ENCODE measurements at places on chromosomes 12 and 14.

DNA sequence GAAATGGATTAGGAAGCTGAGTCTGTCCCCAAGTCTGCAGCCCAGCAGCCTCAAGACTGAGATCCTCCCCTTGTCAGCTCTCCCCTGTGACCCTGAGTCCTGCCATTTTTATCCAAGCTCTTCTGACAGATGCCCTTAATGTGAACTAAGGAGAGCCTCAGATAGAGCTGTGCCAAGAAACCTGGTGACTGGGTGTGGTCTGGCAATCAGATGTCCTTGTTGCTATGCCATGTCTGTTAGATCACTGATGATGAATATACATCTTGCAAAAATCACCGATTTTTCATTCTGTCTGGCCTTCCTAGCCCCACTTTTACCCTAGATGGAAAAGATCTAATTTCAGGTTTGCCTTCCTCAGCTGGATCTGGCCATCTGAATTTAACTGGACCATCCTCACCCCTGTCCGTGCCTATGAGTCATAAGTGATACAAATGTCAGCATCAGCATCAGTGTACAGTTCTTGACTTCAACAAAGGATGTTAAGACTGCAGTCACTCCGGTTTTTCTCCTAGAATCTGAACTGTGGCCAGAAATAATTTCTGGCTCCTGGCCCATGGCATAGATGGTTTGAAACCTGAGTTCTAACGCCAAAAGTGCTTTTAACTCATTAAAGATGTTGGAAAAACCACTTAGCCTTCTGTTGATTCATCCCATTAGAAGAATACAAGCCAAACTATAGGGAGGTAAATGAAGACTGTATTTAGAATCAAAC is 61.2 kb upstream of the GRIP1 start:
- no peak for DNase-seq

DNA sequence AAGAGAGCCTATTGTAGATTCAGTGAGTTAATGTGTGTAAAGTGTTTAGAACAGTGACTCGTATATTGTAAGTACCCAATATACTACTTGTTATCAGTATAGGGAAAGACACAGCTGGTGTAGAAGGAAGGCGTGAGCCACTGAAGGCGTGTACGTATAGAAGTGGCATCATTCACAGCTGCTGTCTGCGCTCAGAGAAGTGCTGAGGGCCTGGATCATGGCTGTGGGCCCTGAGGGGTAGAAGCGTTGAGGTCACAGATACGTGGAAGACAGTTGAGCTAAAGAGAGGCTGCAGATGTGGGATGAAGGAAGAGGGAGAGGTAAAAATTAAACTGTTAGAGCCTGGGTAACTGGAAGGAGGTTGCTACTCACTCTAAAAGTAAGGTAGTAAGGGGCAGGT is 5.9 kb downstream of the C12orf75 start:
- DNase-seq = no peak

DNA sequence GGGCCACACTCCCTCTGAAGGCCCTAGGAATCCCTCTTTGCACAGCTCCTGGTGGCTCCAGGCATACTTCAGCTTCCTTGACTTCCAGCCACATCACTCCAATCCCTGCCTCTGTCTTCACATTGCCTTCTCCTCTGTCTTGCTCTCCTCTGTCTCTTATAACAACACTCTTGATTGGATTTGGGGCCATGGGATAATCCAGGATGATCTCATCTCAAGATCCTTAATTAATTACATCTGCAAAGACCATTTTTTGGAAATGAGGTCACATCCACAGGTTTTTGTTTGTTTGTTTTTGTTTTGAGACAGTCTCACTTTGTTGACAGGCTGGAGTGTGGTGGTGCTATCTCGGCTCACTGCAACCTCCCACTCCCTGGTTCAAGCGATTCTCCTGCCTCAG is 88.7 kb downstream of the TMTC1 start:
- peak; percentile 6 for DNase-seq

DNA sequence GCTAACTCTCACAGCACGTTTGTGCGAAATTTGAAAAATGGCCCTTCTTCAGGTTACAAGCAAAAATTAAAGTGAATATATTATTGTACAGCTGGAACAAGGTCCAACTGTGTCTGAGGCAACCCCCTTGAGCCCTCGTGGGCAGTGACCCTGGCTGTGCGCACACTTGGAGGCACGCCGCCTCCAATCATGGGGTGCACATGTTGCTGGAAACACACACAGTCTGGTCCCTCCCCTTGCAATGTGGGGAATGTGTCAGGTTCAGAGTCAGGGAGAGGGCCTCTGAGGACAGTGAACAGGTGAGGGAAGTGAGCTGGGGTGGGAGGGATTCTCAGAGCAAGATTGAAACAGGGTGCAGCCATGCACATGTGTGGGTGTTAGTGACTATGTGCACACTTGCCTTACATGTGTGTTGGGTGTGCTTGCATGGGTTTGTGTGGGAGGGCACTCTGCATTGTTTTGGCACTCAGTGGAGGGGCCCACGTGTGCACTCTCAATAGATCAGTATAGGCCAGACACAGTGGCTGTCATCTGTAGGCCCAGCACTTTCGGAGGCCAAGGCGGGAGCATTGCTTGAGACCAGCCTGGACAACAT is 9.6 kb downstream of the TSPAN9 start:
- DNase-seq = no peak

GRCh38 chr12:94042321-94042720 is 106.1 kb upstream of the PLXNC1 start:
- no peak for DNase-seq

DNA sequence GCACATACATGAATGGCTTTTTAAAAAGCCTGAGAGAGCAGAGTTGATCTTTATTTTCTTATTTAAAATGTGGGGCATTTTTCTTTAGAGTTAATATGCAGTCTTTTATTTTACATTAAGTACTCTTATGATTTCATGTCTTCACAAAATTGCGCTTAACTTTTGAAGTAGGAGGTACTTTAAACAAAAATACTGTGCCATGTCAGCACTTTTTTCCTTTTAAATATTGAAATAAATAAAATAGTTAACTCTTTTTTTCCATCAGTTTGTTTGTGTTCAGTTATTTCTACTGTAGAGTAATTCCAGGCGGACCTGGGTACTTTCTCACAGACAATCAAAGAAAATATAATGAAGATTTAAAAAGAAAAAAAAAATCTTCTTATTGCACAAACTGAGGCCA is 231.7 kb downstream of the DPF3 start:
- no peak for DNase-seq

DNA sequence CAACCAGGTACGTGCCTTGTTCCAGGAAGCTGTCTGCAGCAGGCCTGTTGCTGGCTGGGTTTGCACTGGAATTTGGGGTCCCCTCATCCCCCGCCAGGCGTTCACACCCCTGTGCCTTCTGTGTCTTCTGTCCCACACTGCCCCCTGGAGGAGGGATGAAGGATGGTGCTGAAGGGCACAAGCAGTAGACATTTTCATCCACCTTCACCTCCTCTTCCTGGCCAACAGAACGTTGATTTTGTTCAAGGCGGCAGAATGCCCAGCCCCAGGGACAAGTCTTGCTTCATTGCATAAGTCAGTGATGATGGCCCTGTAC is 122.1 kb downstream of the CALM1 start:
- no peak for DNase-seq

GRCh38 chr12:26791301-26791791 is 41.6 kb downstream of the ITPR2 start:
- no peak for DNase-seq

DNA sequence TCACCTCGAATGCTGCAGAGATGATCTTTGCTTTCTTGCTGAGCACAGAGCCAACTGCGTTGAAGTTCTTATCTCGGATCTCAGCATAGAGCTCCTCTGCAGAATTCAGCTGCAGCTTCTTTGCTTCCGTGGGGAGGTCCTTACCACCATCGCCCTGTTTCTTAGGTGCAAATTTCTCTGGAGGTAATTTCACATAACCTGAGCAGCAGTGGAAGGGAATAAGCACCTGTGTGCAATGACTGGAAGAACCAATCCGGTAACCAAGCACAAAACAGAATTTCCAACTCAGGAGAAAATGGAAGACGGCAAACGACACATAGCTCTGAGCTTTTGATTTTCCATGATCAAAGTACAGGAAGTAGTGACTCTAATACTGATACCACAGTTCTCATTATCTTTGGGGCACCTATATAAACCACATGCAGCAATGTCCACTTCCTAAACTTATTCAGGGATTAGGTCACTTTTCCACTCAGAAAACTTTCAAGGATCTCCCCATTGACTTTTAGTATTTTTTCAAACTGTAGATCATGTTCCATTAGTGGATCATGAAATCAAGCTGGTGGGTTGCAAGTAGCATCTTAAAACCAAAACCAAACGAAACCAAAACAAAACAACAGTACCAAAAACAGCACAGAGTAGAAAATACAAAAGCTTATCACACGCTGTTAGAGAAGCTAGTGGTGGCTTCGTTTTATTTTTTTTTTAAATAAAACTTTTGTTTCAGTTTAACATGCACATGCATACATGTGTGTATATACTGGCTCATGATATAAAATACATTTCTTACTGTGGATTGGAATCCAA is 18.9 kb upstream of the DIABLO start:
- no peak for DNase-seq

DNA sequence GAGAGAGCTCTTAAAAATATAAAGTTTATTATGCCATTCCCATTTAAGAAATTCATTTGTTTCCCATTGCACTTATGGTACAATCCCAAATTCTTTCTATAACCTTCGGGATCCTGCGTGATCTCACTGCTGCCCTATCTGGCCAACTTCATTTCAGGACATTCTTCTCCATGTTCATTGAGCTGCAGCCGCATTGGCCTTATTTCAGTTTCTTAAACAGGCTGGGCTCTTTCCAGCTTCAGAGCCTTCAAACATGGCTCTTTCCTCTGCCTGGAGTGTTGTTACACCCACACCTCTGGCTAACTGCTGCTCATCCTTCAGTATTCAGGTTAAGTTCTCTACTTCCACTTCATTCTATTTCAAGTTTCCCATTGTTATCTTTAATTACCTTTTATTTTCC is 58.5 kb upstream of the LRTM2 start:
- no peak for DNase-seq

DNA sequence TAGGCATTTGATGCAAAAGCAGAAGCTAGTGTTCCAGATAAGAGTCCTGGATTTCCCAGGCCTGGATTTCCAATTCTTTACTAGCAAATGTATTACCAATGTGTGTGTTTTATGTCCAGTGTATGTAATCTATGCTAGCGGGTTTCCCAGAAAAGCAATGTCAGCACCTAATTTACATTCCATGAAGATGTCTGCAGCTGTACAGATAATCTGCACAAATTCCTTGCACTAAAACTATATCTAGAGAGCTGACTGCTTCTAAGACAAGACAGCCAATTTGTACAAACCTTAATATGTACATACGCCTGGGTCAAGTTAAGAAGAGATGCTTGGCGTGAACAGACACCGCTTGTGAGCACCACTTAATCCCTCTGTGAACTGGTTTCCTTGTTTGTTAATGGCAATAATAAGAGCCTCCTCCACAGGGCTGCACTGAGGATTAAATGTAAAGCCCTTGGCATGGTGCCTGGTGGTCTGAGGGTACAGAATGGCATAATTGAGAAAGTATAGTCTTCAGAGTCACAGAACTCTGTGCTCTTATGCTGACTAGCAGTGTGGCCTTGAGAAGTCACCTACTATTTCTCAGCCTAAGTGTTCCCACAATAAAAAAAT is 185.6 kb downstream of the EPS8 start:
- DNase-seq = no peak

GRCh38 chr14:61549425-61549824 is 145.9 kb upstream of the HIF1A start:
- no peak for DNase-seq

DNA sequence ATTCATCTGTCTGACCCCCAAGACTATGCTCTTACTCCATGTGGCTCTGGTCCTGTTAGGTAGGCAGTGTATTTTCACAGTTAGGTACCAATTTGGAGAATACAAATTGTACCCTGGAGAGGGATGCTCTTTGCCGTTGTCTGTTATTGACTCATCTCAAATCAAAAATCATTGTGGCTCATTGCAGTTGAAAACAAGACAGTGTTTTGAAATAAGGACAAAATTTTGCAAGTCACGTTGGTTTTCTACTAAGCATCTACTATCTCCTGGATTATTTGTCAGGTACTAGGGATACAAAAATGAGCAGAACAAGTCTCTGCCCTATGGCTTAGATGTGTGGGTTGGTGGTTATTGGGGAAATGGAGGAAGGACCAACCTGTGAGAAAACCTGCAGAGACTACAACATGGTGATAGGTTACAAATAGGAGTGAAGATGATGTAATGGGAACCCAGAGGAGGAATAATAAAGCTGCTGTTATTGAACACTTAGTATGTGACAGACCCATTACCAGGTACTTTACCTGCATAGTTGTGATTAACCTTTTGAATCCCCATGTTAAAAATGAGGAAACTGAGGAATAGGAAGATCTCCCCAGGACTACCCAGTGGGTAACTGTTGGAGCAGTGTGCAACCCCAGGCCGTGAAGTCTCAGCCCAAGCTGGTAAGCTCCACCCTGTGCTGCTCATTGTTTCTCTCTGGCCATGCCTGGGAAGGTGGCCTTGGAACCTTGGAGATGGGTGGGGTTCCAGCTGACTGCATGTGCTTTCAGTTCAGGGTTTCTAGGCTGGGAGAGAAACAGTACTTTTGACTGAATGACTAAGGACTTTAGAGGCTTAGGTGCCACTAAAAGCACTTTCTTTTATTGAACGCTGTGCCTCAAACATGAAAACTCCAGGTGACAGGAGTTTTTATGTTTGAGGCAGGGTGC is 72.9 kb upstream of the SRSF5 start:
- DNase-seq = no peak

DNA sequence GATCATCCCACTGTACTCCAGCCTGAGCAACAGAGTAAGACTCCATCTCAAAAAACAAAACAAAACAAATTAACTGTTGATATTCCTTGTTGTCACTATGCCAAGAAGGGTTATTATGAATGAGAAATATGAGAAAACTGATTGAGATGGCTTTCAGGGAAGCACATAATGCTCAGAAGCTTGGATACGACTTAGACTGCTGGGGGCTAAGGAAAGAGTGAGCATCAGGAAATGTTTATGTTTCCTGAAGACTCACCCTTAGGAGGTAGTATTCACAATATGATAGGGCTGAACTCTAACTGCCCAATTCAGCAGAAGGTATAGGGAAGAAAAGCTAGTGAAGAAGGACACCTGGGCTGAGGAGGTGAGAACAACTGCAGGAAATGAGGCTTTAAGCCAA is 6.3 kb downstream of the STYK1 start:
- DNase-seq = no peak

GRCh38 chr14:67343601-67344230 is 15.9 kb downstream of the ATP6V1D start:
- no peak for DNase-seq

GRCh38 chr12:6782850-6783566 is 6.3 kb upstream of the CD4 start:
- DNase-seq = no peak

DNA sequence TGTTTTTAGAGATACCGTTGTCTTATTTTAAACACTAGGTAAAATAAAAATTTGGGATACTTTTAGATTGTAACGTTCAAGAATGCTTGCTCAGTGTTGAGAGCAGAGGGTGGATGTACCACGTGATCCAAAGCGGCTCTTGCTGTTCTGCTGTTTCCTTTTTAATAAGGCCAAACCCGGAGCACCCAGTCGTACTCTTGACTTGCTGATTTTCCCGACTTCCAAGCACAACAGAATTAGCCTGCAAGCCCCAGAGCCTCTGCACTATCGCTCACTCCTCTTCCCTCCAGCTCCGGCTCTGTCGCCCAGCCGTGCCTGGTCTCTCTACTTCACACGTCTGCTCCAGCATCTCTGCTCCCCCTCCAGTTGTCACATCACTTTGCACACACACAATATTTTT is 77.3 kb downstream of the EMP1 start:
- DNase-seq = no peak

Measured in HFF-Myc (cell line).